Peyer's patch (tissue), 4 donors: ENCODE measurements at places on chromosomes 6 and 20.

- DNase-seq, result no peak
Measured at GRCh38 chr6:43983191-43983590, 144.1 kb downstream of the MRPL14 start.

GRCh38 chr6:31172973-31173384, 2.5 kb upstream of the POU5F1 start:
- no peak for DNase-seq

GRCh38 chr20:43988451-43988850, 73.8 kb downstream of the TOX2 start:
- DNase-seq, result no peak

GRCh38 chr6:40822619-40823018, 216.4 kb downstream of the UNC5CL start:
- DNase-seq, result no peak

DNA sequence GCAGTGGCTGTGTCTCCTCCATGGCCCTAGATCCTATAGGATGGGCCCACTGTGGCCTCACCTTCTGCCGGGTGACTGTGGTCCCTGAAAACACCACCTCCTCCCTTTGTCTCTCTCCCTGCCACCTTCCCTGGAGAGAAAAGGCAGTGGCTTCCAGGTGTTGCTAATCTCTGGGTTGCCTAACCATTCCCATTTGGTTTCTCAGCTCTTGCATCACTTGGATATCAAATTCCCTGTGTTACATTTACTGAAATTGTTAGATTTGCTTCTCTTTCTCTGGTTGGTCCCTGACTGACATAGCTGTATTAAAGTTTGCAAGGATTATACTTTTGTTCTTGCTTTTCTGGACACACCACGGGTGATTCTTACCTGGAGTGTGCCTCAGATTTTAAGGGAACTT, 9.3 kb upstream of the ZFP64 start:
- no peak for DNase-seq

GRCh38 chr20:53245574-53245973, 273.4 kb downstream of the TSHZ2 start:
- no peak for DNase-seq

DNA sequence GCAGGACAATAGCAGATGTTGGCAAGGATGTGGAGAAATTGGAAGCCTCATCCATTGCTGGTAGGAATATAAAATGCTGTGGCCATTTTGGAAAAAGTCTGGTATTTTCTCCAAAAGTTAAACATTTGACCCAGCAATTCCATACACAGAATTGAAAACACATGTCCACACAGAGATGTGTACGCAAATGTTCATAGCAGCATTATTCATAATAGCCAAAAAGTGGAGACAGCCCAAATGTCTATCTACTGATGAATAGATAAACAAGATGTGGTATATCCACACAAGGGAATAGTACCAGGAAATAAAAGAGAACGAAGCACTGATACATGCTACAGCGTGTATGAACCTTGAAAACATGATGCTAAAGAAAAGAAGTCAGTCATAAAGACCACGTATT, 40.5 kb downstream of the CFAP61 start:
- no peak for DNase-seq
